Stimulated activated CD8-positive, alpha-beta memory T cell treated with anti-CD3 and anti-CD28 coated beads, Interleukin-2, amount 100 ng/mL, for 1 hour (primary cell): ENCODE measurements at places on chromosomes 2 and 18.

- no peak for DNase-seq
Observed at GRCh38 chr18:23547846-23548245, 38.5 kb downstream of the NPC1 start.

DNA sequence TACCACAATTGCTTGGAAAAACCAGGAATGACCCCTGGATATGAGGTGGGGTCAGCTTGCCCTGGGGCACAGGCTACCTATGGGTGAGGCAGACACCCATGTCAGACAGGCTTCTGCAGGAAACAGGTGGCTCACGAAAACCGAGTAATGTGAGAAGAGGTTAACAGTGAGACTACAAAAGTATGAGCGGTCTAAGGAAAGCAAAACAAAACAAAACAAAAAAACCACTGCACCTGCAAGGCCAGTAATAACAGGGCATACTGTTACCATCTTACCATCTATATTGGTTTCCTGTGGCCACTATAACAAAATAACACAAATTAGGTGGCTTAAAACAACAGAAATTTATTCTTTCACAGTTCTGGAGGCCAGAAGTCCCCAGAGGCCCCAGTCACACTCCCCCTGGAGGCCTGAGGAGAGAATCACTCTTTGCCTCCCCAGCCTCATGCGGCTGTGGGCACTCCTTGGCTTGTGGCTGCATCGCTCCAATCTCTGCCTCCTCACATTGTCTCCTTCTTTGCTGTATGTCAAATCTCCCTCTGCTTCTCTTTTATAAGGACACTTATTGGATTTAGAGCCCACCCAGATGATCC lies 86.6 kb upstream of the EPC2 start:
- no peak for DNase-seq

DNA sequence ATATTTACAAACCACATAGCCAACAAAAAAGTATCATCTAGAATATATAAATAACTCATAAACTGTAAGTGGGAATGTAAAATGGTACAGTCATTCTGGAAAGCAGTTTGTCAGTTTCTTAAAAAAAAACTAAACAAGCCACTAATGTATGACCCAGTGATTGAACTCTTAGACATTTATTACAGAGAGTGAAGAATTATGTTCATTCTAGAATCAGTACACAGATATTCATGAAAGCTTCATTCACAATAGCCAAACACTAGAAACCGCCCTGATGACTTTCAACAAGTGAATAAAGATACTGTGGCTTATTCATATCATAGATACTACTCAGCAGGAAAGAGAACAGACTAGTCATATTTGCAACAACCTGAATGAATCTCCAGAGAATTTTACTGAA lies 1541.5 kb downstream of the LRP1B start:
- DNase-seq, result no peak

DNA sequence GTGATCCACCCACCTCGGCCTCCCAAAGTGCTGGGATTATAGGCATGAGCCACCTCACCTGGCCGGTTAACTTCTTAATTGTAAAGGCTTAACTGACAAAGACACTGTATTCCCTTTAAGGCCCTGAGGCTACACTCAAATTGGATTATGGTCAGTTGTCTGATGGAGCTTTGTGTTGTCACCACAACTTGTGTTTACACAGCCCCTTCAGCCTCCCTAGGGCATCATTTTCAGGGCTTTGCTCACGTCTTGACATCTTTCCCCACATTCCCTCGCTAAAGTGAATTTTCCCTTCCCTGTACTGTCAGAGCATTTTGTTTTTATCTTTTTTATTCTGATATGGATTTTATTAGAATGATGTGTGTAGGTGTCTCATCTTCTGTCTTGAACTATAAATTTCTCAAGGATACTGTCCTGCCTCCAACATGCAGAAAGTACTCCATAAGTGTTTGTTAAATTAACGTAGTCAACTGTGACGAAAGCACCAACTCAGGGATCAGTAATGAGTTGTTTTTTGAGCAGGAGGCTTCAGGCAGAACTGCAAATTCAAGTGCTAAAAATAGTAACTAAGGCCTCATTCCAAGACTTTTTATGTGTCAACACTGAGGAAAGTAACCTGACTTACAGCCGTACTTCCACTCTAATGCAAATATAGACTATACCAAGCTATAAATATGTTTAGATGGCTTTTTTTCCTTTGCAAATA lies 77.1 kb upstream of the NARS1 start:
- DNase-seq, result no peak

- DNase-seq, result no peak
Observed at GRCh38 chr2:109486711-109487535, 126.8 kb downstream of the SEPTIN10 start.

GRCh38 chr2:66536997-66537396 lies 102.1 kb downstream of the MEIS1 start:
- DNase-seq, result no peak

DNA sequence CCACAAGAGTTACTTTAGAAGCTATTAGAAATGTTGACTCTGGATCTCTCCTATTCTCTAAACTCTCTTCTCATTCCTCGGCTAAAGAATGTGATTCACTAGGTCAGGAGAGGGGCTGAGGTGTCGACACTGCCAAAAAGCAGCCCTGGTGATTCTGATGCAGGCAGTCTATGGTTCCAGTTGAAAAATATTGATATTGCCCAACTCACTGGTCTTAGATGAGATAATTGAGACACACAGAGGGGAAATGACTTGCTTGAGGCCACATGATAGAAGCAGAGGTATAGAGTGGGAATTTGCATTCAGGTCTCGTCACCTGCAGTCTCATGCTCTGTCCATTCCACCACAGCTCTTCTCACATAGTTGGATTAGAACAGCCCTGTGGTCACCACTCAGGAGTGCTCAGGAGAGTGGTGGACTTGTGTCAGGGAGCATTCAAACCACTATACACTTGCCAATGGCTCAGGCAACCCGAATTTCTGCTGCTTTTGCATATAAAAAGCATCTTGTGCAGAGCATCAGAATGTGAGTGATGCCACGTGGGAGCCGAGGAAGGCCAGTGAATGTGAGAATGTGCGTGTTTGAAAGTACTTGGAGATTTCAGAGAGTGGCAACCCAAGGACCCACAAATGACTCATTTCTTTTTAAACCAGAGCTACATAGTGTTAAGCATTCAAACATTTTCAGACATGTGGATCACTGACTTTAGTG lies 65.1 kb upstream of the CTLA4 start:
- no peak for DNase-seq

DNA sequence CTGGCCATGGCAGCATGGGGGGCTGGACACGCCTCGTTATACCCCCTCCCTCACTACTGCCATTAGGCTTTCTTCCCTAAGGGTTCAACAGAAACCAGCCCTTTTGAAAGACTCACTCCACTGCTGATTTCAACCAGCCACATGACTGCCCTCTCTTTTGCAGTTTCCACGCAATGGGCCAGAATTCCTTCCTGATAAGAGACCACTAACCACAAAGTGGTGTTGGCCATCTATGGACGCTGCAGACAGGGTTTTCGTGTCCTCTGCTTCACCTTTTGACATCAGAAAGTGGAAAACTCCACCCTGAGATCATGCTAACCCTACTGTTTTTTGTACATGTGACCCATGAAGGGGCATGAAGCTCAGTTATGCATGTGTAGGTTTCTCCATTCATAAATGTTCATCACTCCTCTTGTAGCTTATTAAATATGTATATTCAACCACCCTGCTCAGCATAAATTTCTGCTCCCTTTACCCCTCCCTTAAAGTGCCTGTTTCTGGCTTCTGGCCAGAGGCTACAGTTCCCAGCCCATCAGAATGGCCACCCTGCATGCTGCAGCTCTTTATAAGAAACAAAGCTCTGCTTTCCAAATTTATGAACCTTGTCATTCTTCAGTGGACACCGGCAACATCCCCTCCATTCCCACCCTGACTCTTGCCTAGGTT lies 106.6 kb upstream of the MSH6 start:
- DNase-seq, result no peak

GRCh38 chr2:64143169-64144056 lies 807 bp downstream of the PELI1 start:
- no peak for DNase-seq

GRCh38 chr2:20129331-20130159 lies 78.1 kb upstream of the LAPTM4A start:
- no peak for DNase-seq

DNA sequence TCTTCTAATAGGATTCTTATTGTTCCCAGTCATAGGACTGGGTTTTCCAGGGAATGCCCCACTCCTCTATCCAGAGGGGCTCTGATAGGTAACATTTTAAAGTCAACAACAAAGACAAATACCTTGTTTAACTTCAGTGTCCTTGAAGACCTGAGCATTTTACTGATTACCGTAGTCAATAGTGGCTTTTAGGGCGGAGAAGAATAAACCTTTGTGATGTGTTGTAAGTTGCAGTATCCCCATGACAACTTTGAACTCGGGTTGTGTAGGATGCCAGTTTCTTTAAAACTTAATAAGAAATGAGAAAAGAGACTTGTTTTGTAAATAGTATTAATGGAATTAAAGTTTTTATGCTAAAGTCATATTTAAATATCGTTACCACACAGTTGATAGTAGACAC lies 6.0 kb downstream of the GATA6 start:
- no peak for DNase-seq

- no peak for DNase-seq
Observed at GRCh38 chr2:228590681-228591080, 409.2 kb upstream of the SPHKAP start.

GRCh38 chr2:3193443-3194330 lies 183.9 kb downstream of the EIPR1 start:
- no peak for DNase-seq

DNA sequence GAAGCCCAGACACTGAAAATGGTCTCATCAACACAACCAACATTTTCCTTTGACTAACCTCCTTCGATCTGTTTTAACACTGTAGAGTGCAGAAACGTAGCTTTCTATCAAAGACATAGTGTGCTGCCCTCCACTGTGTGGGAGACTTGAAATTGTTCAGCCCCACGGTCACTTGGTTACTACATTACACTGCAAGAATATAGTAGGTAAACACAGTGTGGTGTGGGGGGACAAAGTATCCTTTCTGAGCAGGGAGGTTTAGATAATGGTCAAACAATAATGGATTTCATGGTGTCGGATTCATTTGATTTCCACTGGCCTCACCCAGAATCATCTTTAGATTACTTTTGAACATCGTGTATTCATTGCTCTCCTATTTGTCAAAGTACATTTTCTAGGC lies 181.0 kb downstream of the ERBB4 start:
- no peak for DNase-seq

DNA sequence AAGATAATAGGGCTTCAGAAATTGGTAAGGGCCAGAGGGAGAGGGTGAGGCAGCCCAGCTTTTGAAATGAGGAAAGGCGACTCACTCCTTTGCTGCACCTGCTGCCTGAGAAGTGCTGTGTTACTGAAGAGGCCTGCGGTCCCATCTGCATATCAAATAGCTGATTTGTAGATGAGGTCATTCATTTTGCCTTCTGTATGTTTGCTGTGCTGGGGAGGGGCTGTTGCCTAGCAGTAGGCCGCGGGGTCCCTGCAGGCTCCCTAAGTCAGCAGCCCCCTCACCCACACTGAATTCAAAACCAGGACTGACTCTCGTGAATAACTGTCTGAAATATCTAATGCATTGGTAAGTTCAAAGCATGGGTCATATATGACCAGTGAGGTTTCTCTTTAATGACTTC lies 377.2 kb downstream of the SOX11 start:
- no peak for DNase-seq

GRCh38 chr2:106161938-106162820 lies 31.9 kb downstream of the UXS1 start:
- DNase-seq, result no peak

GRCh38 chr18:58966704-58967103 lies 102.0 kb downstream of the ZNF532 start:
- no peak for DNase-seq

DNA sequence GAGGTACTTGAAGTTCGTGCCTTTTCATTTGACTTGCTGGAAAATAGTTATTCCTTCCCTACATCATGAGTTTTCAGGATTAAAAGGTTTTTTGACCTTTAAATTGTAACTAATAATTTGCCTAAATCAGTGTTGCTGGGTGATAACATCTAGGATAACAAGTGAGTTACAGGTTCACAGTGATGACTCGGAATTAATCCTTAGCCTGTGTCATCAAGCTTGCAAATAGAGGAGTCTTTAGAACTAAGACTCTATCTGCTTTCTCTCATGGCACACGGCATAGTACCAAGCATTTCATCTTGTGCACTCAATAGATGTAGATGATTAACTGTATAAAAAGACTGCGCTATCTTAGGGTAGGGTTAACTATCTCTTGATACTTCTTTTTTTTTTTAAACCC lies 79.5 kb downstream of the CAMKMT start:
- DNase-seq, result no peak

DNA sequence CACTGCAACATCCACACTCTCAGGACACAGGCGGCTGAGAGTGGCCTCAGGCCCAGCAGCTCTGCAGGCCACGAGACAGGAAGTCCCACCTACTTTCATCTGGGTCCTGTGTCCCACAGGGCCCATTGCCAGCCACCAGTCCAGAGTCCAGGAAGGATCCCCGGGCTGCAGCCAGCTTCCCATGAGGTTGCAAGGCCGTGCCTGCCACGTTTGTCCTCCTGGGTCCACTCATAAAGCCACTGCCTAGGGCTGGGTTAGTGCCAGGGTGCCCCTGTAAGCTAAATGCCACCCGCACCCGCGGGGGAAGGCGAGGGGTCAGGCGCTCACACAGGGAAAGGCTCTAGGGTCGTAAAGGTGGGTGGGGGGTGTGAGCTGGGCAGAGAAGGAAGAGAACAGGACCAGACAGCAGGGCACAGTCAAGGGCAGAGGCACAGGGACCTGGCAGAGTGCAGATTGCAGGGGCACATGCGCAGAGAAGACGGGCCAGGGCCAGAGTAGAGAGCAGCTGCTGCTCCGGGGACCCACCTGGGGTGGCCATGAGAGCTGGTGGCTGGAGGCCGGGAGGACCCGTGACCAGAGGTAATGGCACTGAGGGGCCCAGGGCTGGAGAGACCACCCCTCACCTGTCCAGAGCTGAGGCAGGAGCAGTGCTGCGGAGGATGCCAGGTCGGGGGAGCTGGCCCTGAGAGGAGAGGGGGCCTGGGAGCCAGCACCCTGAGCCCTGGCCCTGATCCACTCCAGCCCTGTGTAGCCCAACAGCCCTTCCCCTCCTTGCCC lies 8.0 kb downstream of the AGXT start:
- DNase-seq, result no peak

- DNase-seq, result no peak
Observed at GRCh38 chr2:133977405-133977804, 276.5 kb upstream of the MGAT5 start.
